ENCODE measurements at places on chromosomes 6 and 20.

- no peak for DNase-seq
These were observed 22.4 kb downstream of the TAF4 start for GRCh38 chr20:62043131-62043914.

- no peak for DNase-seq
These were observed 545.6 kb upstream of the MAP3K7 start for GRCh38 chr6:91132461-91132860.

- DNase-seq: no peak
These were observed 144.7 kb downstream of the MYB start for GRCh38 chr6:135325624-135326424.

- no peak for DNase-seq
These were observed 394.6 kb upstream of the MMS22L start for GRCh38 chr6:97677626-97678025.

GRCh38 chr6:39756582-39756981 is 31.4 kb upstream of the KIF6 start:
- no peak for DNase-seq

GRCh38 chr20:37922016-37922415 is 19.1 kb downstream of the VSTM2L start:
- no peak for DNase-seq

- DNase-seq: no peak
These were observed 1.7 kb upstream of the EHMT2 start for GRCh38 chr6:31899215-31899614.

DNA sequence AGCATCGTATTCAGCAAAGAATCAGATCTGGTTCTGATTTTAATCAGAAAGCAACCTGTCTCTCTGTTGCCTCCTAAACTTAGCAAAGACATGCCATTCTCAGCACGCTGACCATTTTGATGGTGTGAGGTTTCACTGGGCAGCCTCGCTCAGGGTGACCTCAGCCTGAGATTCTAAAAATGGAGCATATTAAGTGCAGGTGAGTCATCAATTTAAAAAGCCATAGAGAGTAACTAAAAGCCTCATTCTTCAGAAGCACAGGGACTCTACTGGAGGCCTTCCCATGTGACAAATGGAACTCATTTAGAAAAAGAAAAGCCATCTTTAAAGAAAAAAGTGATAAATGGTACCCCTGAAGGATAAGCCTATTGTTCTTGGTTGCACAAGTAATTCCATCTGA is 91.3 kb downstream of the FILIP1 start:
- no peak for DNase-seq

DNA sequence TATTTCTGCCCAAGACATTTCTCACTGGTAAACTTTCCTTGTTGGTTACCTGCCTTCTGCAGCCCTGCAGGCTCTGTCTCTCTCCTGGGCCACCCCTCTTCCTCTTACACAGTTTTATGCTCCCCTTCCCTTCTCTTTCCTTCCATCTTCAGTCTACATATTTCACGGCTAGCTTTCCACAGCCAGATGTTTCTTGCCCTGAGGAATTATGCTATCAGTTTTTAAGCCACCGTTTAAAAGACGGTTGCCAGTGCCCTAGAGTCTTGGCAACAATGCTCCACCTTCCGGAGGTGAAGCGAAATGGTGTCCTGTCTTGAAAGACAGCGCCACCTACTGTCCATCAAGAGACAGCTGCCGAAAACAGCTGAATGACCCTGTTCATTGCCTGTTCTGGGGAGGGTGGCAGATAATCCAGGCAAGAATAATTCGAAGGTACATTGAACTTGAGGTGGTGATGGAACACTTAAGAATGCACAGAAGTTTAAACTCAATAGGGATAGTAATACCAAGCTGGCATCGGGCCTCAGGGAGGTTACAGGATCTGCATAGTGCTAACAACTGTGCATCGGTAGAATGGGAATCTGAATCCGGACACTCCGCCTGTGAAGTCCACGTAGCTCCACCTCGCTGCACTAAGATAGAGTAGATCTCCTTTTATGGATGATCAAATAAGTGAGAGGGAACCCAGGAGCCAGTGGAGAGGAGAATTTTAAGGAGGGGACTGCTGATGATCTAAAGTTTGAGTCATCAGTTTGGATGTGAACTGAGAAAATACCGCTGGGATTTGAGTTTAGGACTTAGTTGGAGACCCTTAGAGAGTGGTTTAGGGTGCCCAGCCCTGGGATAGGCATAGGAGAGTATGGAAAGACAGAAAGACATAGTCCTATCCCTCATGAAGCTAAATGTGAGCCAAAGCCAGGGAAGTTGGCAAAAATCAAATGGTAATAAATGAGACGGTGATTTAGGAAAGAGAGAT is 4.8 kb upstream of the TRIM40 start:
- peak; percentile 16 for DNase-seq

- no peak for DNase-seq
These were observed 165.8 kb downstream of the ZFAND3 start for GRCh38 chr6:37985355-37985754.

- DNase-seq: no peak
These were observed 299.0 kb upstream of the STXBP5 start for GRCh38 chr6:146905181-146905704.

GRCh38 chr6:81590314-81590691 is 162.2 kb downstream of the TENT5A start:
- DNase-seq: no peak

GRCh38 chr20:51966296-51966971 is 164.1 kb upstream of the SALL4 start:
- no peak for DNase-seq

DNA sequence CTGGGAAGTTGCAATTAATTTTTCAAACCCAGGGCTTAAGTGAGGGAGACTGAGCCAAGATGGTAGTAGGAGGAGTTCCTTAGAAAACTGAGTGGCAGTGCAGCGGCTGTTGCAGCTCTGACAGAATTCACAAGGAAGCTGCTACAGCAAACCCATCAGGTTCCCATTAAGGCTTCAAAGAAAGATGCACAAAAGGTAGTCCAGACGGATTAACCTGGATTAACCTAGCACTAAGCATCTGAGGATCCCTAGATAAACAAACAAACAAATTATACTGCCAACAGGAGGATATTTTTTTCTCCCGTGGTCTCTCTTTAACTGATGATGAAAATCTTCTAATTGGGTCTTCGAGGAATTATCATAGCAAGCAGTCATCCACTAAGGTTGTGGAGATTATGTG is 5.2 kb downstream of the TENT5A start:
- DNase-seq: no peak

DNA sequence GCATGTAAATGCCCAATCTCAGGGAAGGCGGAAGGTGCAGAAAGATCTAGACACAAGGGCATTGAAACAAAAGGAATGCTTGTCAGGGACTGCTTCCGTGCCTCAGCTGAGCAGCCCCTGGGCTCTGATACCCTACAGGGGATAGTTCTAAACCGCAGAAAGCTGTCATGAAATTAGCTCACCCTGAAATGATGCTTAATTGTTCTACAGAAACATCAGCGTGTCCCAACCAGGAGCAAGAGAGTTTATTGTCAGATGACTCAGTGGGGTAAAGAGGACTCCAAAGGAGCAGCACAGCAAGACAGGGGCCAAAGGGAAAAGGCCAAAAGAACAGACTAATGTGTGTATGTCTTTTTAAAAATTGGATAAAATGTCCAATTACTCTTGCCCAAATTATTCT is 258.4 kb upstream of the JARID2 start:
- no peak for DNase-seq

- peak; percentile 21 for DNase-seq
These were observed 7.3 kb downstream of the DNTTIP1 start for GRCh38 chr20:45798935-45799642.

GRCh38 chr20:1336699-1337367 is 7.9 kb upstream of the SDCBP2 start:
- DNase-seq: no peak

GRCh38 chr20:34220561-34220960 is 20.7 kb upstream of the ASIP start:
- no peak for DNase-seq

- DNase-seq: no peak
These were observed 397.7 kb downstream of the RFPL4B start for GRCh38 chr6:112744827-112745226.

DNA sequence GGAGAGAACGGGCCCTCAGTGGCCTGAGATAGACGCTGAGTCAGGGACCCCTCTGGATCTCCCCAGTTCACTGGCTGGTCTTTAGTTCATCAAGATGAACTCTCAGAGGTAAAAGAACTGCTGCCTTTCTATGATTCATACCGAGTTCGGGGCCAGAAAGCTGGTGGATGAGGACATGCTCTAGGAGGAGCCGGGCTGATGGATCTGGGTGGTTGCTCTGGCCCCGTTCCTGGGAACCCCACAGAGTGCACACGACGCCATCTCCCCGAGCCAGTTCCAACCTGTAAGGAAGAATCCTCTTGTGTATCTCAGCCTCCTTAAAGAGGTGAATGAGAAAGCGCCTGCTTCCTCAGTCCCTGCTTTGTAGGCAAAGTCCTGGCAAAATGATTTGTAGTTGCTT is 142.6 kb upstream of the PDE10A start:
- no peak for DNase-seq

GRCh38 chr6:147941143-147941542 is 401.5 kb upstream of the SASH1 start:
- DNase-seq: no peak

GRCh38 chr6:169841907-169842606 is 90.6 kb downstream of the ERMARD start:
- DNase-seq: no peak

- DNase-seq: no peak
These were observed 42.6 kb downstream of the DSE start for GRCh38 chr6:116413357-116413756.

- no peak for DNase-seq
These were observed 607.1 kb downstream of the COL12A1 start for GRCh38 chr6:74598462-74599393.

DNA sequence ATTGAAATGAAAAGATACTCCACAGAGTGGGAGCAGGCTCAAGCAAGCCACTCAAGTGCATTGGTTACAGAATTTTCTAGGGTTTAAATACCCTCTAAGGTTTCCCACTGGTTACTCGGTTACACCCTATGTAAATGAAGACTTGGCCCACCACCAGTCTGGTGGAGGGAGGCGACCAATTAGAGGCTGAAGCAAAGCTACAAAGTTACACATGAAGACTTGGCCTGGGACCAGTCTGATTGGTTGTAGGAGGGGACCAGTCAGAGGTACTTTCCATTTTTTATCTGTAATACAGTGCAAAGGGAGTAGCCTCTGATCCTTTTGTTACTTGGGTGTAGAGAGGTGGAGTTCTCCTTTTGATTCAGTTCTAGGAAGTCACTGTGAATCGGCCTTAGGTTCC is 7.6 kb downstream of the SRSF12 start:
- DNase-seq: no peak

- DNase-seq: no peak
These were observed 459.1 kb upstream of the JAG1 start for GRCh38 chr20:11132819-11133415.

DNA sequence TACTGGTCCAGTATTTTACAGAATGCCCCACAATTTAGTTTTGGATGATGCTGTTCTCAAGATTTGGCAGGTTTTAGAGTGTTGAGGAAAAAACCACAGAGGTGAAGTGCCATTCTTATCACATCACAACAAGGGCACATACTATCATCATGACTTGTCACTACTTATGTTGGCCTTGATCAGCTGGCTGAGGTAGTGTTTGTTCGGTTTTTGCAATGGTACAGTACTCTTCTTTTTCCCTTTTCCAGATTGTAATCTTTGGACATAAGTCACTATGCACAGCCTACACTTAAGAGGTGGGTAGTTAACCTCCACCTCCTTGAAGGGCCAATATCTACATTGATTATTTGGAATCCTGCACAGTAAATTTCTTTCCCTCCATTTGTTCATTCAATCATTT is 8.8 kb downstream of the TENT5A start:
- no peak for DNase-seq

DNA sequence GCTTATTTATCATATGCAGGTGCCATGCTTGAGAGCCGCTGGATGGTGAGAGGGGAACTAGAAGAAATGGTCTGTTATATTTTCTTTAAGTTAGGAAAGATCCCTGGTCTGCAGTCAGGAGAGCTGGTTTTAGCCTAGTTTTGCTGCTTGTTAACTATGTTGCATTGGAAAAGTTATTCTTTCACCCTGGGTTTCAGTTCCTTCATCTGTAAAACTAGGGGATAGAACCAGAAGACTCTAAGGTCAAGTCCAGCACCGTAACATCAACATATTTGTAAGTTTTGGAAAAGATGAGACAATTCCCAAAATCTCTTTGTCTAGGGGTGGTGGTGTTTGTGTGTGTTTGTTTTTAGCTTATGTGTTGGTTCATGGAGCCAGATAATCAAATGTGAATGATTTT is 304.0 kb downstream of the QKI start:
- DNase-seq: no peak

DNA sequence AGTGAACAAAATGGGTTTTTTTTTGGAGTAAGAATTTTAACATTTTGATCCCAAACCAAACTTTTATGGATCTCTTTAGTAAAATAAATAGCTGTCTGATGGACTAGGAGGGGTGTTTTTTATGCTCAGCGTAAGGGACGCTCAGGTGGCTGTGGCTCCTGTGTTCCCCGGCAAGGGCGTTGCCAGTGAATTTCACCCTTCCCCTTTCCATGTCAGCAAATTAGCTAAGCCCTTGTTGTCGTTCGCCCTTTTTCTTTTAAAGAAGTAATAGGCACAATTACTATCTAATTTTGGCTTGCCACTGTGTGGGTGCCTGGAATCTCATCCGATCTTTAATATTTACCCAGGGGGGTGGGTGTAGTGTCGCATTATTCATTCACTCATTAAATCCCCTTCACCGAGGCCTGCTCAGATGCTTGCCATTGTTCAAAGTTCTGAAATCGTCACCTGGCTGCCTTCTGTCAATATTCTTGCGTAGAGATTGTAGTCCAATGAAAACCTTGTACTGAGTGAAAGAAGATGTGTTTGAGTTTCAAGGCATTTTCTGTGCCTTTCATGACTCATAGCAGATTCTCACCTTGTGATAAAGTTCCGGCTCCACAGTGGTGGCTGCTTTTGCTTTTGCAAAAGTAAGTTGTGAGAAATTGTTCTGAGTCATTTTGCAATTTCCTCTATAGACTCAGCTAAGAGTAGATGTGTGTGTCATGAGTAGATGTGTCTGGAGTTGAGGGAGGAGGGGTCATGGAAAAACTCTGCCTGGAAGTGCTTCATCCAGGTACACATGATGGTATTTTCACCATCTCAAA is 40.0 kb upstream of the CLDN20 start:
- peak; percentile 9 for DNase-seq
